Urinary bladder (tissue), 4 donors: ENCODE measurements at places on chromosomes 16 and 17. TPM values are rescaled to one million over a fixed set of nuclear protein-coding genes. Genes with fewer than 3 reads are reported as not detected.

DNA sequence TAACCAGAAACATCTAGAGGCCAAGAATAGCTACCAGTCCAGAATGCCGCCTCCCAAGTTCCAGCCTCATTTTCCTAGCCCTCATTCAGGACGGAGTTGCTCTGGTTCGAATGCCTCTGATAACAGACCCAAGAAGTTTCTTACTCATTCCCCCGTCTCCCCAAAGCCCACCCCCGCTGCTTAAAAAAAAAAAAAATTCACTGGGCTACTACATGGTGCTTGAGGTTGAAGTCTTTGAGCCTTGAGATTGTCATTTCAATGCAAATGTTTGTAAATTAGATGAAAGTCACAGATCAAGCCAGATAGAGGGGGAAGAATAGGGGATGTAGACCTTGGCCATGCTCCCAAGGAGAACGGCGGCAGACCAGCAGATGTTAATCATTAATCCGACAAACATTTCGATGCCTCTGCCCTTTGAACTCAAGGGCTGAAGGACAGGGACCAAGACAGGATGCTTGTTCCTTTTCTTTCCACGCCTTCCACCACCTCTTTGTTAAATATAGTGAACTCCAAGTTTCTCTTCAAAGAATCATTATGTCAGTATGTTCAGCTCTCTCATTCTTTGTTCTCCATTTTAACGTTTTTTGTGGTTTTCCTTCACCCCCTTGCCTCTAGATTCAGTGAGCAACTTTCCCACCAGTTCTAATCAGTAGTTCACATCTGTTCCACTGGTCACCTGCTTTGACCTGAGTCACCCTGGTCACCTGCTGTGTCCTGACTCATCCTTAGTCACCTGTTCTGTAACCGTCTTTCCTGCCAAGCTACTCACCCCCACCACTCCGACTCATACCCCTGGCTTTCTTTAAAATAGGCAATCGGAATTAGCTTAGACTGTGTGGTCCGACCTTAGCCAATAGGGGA, 190.3 kb downstream of the CPPED1 start:
- no peak for DNase-seq

The VAT1L gene
- 33.2 TPM for total RNA-seq

GRCh38 chr16:129075-129474, 9.4 kb downstream of the NPRL3 start:
- no peak for DNase-seq

- DNase-seq = no peak
Measured at GRCh38 chr16:58732545-58733247, 1.4 kb downstream of the GOT2 start.

- DNase-seq = no peak
Measured at GRCh38 chr17:45149669-45150664, 1.7 kb downstream of the HEXIM1 start.

The PRSS22 gene
- 3.0 TPM for total RNA-seq

GRCh38 chr16:12611006-12611477, 192.6 kb downstream of the CPPED1 start:
- DNase-seq = no peak

- peak; percentile 47 for DNase-seq
Measured at GRCh38 chr16:54568906-54569807, 282.6 kb upstream of the IRX3 start.

The TMEM231 gene
- 14.7 TPM for total RNA-seq

The KAT7 gene
- total RNA-seq = 58.7 TPM

DNA sequence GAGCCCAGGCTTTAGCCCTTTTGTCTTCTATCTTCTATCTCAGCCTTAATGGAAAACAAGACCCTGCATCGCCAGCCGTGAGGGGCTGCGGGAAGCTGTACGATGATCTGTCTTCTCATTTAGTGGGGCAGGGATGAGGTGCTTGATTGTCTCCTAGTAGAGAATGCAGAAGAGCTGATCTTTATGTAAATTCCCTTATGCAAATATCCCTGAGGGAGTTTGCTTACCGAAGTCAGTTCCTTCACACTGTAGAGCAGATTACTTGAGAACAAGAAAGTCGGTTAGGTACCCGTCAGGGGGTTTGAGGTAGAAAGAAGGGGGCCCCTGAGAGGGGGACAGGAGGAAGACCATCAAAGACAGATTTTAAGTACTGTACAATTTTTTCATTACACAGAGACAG, 66.2 kb downstream of the IRF8 start:
- DNase-seq = no peak

The COL1A1 gene
- total RNA-seq = 5,262 TPM

DNA sequence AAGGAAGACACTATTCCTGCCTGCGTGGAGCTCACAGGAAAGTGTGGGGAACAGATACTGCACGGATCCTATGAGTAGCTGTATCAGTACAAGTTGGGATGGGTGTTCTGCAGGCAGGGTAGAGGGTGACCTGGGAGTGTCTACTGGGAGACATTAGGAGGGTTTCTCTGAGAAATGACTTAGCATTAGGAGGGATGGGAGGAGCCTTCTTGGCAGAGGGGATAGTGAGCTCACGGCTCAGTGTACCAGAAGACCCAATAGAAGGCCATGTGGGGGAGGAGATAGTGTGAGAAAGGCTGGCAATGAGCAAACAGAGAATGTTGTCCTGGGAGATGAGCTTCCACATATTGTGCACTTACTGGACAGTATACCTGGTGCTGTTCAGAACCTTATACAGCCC, 109.1 kb downstream of the MSI2 start:
- no peak for DNase-seq

GRCh38 chr16:60302261-60302660, 1568.1 kb upstream of the GOT2 start:
- DNase-seq = no peak

DNA sequence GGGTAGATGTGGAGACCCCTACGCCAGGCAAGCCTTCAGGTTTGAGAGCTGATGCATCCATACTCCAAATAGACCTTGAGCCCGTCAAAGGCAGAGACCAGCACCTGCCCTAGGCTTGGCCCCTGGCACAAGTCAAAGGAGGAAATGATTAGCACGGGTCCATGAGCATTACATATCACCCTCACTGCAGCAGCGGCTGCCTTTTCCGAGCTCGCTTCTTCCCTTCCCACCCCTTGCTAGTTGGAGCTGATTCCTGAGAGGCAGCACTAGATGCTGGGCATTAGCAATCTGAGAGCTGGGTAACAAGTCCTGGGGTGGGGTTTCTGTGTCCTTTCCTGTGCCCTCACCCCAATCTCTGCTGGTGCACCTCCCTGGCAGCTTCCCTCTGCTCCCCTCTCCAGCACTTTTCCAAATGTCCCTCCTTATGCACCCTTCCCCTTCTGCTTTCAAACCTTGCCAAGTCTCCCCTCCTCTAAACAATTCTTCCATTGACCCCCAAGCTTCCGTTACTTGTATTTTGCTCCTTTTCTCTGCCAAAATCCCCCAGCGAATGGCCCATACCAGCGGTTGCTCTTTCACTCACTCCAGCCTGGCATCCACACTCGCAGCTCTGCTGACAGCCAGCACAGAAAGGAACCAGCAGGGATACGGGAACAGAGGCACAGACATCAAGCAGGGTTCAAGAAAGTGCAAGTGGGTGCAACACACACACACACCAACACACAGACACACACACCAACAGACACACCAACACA, 3.0 kb downstream of the CDRT4 start:
- DNase-seq = no peak

The KCNG4 gene
- not detected for total RNA-seq

GRCh38 chr16:71894229-71894920, 956 bp upstream of the IST1 start:
- no peak for DNase-seq

- DNase-seq = no peak
Measured at GRCh38 chr17:41054025-41054424, 1.0 kb downstream of the KRTAP2-2 start.

- no peak for DNase-seq
Measured at GRCh38 chr16:11205754-11206581, 50.0 kb downstream of the SOCS1 start.

The RND2 gene
- total RNA-seq = 1.6 TPM

DNA sequence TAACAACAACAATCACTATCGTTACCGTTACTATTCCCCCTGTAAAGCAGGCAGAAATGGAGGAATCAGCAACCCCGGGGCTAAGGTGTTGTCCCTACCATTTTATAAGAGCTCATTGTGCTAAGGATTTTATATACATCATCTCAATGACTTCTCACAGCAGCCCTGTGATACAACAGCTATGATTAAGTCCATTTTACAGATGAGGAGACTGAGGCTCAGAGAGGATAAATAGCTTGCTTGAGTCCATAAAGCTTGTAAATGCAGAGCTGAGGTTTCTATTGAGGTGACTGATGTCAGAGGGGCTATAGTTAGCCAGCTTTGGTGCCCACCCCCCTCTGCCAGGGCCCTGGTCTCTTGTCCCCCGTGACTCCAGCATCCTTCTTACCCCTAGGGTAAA, 16.7 kb upstream of the PDK2 start:
- no peak for DNase-seq
